ENCODE measurements at places on chromosomes 4 and X. TPM values are rescaled to one million over a fixed set of nuclear protein-coding genes. Genes with fewer than 3 reads are reported as not detected.

DNA sequence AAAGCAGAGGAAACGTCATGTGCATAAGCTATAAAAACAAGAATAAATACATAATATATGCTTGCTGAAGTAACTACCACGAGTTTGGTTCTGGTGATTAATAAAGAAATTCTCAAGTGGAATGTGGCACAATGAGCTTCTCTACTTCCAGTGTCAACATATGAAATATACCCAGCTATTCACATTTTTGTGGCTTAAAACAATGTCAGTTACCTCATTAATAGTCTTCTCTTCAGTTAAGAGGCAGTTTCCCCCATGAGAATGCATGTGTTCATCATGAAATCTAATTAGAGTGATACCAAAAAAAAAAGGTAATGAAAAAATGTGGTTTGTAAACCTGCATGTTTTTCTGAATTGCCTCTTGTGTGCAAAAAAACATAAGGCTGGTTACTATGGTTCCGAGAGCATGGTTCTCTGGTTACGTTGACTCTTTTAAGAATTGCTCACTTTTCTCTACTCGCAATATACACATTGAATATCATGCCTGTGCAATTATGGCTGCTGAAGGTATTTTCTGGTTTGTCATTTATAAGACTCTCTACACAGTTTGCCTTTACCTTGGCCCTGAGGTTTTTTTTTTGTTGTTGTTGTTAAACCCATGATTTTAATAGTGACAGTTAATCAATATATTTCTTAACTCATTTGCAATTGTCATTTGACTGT is 108.2 kb downstream of the PCDH7 start:
- DNase-seq: no peak

NSG1 gene
- total RNA-seq: 0.86 TPM

GRCh38 chr4:172599554-172599953 is 569.1 kb upstream of the GALNT7 start:
- DNase-seq: no peak

DNA sequence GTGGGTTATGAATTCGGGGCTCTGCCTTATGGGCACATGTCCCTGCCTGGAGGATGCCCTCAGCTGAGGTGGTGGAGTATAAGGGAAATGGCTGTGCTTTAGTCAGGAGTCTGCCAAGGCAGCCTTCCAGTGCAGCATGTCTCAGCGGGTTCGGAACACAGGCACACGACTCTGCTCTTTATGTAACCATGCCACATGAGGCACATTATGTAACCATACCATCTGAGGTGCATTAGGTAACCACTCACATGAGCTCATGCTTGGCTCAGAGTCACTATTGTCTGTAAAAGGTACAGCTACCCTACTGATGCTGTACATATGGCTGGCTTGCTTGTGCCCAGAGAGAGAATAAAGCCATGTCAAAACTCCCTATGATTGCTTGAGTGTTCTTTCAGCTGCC is 723.6 kb downstream of the TRAM1L1 start:
- DNase-seq: no peak

CACNA1F gene
- not detected for total RNA-seq

DNA sequence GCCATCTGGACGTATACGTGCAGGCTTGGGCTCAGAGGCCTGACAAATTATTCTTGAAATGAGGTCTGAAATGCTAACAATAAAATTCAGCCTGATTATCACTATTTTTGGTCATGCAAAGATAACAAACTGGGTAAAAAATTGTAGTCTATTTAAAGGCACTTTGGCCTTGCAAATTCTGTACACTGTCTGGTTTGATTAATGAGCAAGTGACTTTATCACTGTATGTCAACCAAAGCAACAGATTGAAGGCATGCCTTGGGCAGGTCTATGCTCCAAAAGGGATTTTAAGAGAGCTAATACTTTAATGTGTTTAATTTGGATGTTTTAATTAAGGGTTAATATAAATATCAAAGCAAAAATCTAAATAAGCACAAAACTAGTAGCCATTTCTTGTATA is 1034.9 kb upstream of the GRID2 start:
- no peak for DNase-seq

DNA sequence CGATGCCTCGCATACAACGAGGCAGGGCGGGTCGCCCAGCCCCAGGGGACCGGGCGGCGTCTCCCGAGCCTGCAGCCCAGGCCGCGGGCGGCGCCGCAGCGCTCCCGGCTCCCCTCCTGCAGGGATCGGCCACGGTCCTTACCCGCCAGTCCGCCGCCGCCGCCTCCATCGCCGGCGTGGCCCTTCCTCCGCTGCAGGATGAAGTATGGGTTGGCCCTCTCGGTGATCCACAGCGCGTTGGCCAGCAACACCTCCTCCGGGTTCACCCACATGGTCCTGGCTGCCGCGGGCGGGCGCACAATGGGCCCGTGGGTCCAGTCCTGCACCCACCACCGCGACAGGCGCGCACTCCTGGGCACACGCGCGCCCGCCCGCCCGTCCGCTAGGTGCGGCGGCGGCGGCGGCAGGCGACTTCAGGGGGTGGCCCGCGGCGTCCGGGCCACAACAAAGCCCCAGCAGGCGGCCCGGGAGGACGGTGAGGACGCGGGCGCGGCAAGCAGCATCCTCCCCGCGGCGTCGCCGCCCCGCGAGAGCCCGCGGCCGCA is 339 bp downstream of the TBC1D9 start:
- no peak for DNase-seq

- DNase-seq: no peak
Observed at GRCh38 chr4:88753658-88754571, 56.3 kb upstream of the NAP1L5 start.

DNA sequence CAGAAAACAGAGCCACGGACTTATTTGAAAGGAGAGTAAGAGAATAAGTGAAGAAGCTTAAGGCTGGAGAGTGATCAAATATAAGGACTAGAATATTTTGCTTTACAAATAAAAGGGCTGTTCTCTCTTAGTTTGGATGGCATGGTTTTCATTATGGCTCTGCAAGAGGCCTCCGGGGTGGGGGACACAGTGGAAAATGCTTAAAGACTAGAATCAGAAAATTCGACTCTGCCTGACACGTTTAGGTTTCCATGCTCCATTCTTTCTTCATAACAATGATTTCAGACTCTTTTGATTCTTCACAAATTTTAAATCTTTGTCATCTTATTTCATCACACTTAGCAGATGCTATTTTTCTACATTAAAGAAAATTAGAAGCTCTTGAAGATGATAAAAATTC is 632.4 kb upstream of the BOD1L1 start:
- DNase-seq: no peak

PRRG1 gene
- total RNA-seq: 19.0 TPM

DNA sequence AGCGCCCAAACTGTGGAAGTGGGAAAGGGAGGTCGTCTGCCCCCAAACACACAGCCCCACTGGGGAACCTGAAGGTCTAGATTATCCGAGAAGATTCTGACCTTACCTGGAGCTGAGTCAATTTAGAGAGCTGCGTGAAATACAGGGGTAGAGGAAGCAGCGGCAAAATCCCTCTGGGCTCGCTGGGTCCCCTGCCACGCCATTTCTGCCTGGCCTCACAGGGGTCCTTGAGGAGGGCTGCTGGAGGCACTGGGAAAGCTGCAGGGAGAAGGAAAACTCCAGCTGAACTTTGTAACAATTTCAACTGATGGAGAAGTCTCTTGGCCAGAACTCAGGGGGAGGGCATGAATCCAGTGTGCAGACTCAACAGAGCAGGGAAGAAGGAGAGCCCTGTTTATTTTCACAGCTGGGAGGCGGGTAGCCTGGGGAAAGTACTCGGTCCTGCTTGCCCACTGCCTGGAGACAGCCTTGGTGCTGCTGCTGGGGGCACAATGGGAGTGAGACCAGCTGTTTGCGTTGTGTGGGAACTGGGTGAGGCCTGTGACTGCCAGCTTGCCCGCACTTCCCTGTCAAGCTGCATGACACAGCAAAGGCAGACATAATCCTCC is 93.2 kb upstream of the MAPK10 start:
- peak; percentile 26 for DNase-seq

- no peak for DNase-seq
Observed at GRCh38 chrX:13693341-13693961, 4.5 kb downstream of the RAB9A start.

- peak; percentile 3 for DNase-seq
Observed at GRCh38 chrX:97481228-97481627, 597.5 kb downstream of the RPA4 start.

AMELX gene
- not detected for total RNA-seq

- no peak for DNase-seq
Observed at GRCh38 chr4:168845897-168846296, 164.2 kb downstream of the CBR4 start.

SLITRK2 gene
- total RNA-seq: not detected

DNA sequence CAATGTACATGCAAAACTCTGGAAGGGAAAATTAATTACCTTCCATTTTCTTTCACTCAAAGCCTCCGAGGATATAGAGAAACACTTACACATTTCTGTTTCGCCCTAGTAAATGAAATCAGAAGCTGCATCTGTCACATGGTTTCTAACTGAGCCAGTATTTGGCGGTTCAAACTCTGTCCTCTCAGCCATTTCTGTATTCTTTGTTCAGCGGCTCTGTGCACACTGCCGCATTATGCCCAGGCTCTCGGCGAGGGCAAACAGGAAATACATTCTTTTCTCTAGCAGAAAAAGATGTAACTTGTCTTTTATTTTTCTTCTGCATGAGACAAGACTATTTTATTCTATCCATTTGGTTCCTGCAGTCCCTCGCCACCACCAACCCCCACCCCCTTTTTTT is 71.4 kb upstream of the GPM6B start:
- no peak for DNase-seq

VCX3B gene
- total RNA-seq: not detected

DNA sequence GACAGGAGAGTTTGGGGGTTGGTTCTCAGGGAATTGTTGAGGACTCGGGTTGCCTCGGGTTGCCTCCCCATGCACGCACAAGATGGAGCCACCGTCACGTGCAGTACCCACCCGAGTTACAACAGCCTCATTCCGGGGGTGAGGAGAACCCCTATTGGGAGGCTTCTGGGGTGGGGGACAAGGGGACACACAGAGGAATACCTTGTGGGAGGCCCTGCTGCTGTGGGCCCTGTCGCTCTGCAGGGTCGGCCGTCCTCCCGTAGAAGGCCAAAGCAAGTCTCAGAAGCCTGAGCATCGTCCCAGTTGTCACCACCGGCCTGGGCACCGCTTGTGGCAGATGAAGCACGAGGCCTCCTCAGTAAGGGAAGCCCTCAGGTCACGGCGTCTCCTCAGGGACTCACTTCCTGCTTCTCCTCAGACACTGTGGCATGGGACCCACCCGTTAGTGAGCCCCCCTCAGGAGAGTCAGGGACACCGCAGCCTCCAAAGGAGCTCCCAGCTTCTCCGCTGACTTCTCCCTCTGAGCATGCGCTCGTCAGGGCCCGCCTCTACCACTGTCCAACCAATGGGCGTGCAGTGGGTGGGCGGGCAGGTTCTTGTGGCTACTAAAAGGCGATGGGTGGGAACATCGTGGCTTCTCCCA is at the start of gene CT55:
Gene CT55, minus strand, starts transcription at position 522 of the 643 bp plus-strand sequence. Its CDS starts 227 bp downstream, at position 295.
- DNase-seq: no peak

DNA sequence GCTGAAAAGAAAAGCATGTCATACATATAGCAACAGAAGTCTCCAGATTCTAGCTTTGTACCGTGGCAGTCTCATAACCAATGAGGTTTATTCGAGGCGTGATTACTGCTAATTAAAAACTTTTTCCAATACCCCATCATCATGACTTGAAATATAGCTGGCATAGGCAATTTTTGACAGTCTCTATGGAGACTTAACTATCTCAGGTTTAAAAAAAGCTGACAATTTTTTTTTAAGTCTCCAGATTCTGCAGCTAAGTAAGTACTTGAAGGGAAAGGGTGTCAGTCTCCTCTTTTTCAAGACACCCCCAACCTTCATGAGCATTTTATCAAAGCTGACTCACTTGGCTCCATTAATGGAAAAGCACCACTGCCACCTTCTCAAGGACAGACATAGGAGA is 126.3 kb upstream of the RXFP1 start:
- no peak for DNase-seq

DNA sequence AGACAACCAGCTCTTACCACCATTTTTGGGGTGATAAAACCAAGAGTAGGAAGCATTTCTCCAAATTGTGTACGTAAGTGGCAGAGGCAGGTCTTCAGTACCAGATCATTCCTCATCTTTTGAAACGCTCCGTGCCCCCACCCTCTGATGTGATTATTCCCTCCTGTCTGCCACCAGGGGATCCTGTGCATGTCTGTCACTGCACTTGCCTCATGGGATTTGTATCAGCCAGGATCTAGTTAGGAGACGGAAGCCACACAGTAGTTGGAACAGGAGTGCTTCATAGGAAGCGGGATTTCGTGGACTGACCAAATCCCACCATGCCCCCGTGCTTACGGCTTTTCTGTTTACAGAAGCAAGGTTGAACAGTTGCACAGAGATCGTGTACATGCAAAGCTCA is 75.5 kb downstream of the SHROOM2 start:
- no peak for DNase-seq

HSFX4 gene
- total RNA-seq: not detected

MEPE gene
- not detected for total RNA-seq

DNA sequence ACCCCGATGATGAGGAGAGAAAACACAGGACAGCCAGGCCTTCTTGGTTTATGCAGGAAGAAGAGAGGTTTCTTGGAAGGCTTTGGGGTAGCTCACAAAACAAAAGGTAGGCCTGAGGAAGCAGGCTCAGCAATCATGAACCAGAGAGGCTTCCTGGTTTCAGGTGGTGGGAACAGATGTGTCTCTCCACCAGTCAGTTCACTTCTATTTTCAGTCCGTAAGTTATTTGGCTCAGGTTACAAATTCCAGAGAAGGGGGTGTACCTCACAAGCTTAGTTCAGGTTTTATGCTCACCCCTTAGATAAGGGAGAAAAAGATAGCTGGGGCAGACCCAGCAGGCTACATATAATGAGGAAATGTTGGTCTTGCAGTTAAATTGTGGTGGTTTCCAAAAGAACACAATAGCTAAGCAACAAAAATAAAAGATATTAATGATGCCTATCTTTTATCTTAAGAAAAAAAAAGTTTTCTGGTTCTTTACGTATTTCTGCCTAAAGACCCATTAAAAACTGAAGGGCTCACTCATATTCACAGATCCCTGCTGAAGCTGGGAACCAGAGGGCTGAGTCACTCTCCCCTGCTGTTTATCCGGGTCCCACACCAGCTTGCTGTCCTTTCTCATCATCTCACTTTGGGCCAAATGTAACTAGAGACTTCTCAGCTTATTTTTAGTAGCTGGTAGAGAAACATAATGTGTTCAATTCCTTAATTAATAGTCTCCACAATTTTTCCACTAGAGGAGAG is 177.0 kb downstream of the CAMK2D start:
- peak; percentile 49 for DNase-seq
